ENCODE measurements at places on chromosomes 5 and 9. TPM values are rescaled to one million over a fixed set of nuclear protein-coding genes. Genes with fewer than 3 reads are reported as not detected.

- DNase-seq: no peak
Observed at GRCh38 chr9:126496781-126497659, 116.7 kb upstream of the LMX1B start.

GRCh38 chr5:1634337-1634661 lies 110.5 kb upstream of the LPCAT1 start:
- DNase-seq: no peak

The SPATA31A3 gene
- not detected for polyA plus RNA-seq

The MAST4 gene
- 14.1 TPM for polyA plus RNA-seq
